Lung (tissue), 17 donors: ENCODE measurements at places on chromosomes 3 and 15.
A peak's percentile ranks its signal among the peaks of the same experiment; 100 is the strongest.

DNA sequence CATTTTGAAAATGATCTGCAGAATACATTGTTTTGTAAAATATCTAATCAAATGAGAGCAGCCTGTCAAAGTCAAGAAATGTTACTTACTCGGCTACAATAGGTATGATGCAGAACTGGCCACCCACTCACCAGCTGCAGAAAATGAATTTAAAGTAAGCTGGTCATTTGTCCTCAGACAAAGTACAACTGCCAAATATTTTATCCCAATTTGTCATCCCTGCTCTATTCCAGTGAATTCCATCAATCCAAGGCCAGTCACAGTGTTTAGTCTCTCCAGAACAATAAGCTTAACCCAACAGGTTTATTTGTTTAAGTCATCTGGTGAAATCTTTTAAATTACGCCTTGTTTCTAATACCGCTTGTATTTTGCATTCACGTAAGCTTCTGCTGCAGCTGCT, 46.6 kb upstream of the TCF12 start:
- no peak for DNase-seq

DNA sequence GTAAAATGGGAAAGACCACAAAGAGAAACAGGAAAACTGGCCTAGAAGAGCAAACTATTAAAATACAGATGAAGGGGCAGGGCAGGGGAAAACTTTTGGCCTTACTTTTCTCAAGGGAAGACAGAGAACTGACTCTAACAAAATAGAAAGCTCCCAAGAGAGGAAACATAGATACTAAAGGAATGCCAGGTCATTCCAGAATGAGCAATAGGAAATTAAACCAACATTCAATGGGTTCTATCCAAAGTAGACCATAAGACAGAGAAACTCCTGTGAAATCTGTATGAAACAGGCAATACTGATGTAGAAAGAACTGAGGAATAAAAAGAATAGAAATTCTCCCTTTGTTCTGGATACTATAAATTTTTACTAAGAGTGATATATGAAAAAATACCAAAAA, 491.8 kb downstream of the MECOM start:
- no peak for DNase-seq

DNA sequence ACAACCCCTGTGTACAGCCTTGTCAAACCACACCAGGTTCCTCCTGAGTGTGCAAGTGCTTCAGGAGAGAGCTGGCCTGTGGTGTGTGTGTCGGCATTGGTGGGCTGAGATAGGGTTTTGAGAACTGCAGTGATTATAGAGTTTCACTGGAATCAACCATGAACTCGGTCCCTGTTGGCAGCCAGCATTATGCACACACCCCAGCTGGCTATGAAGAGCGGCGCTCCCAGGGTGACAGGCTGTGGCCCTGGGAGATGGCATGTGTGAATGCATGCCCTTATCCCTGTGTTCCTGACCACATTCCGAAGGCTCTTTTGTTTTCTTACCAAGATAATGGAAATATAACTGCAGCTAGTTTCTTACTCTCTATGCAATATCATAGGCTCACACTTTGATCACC, 101.8 kb downstream of the SNRK start:
- DNase-seq = no peak

- peak; percentile 56 for DNase-seq
Measured at GRCh38 chr3:25041871-25042584, 386.0 kb upstream of the RARB start.

GRCh38 chr3:67030785-67031740, 33.0 kb downstream of the KBTBD8 start:
- DNase-seq = no peak

DNA sequence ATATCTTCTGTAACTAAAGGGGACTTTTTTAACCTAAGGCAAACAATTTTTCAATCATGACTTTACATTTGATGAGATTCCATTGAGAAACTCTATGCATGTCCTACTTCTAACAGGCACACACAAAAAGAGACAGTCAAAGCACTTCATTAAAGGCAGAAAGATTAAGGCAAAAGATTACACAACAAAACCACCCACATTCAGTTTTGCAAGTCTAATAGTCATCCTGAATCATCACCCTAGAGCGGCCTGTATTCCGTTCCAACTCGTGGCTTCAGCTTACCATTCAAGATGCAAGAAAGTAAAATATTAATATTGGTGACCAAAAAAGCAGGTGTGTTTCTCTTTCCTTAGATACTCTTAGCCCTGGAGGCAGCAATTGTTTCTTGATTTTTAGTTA, 205.9 kb downstream of the P3H2 start:
- DNase-seq = peak; percentile 0

DNA sequence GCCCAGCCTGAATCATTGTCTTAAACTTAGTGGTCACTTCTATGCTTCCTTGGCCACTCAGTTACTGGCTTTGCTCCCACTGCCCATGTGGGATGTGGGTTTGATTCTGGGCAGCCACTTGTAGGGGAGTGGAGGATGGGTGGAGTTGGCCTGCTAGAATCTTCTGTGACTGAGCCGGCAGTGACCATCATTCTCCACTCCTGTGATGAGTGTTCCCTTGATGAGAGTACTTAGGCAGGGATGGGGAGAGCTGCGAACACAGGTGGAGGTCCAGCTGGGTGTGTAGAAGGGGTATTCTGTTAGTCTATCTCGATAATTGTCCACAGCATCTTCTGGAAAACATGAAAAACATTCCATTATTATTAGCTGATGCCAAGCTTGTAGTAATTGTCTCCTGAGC, 8.0 kb downstream of the TM6SF1 start:
- no peak for DNase-seq

DNA sequence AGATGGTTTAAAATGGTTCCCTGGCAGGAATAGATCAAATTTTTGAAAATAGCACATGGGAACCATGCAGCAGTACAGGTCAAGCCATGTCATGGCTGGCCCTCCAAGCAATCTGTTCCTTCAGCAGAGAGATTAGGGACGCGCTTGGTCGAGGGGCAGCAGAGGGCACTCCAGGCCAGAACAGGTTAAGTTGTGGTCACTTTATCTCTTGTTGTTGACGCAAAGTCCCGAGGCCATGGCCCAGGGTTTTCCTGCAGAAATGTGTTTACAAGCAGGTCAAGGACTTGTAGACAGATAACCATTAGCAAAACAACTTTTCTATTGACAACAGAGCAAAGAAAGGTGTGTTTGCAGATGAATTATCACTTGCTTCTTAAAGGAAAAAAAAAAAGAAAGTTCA, 570.0 kb upstream of the NR2F2 start:
- DNase-seq = no peak

DNA sequence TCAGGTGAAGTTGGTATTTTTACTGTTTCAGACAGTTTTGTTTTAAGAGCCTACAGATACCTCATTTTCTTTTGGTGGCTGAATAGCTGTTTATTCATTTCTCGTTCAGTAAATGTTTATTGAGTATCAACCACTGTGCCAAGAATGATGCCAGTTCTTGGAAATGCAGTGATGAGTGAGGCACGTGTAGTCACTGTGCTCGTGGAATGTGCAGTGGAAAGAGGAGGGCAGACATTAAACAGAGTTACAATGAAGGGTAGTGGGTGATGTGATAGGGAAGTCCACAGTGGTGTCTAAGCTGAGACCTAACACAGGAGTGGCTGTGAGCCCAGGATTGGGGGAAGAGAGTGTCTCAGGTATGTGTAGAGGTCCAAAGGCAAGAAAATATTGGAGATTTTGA, 73.7 kb downstream of the ARHGEF26 start:
- DNase-seq = no peak
